ENCODE measurements at places on chromosomes 7 and 10. TPM values are rescaled to one million over a fixed set of nuclear protein-coding genes. Genes with fewer than 3 reads are reported as not detected.

TMEM184A gene
- 0.78 TPM for polyA plus RNA-seq

HOXA6 gene
- 8.7 TPM for polyA plus RNA-seq

DNA sequence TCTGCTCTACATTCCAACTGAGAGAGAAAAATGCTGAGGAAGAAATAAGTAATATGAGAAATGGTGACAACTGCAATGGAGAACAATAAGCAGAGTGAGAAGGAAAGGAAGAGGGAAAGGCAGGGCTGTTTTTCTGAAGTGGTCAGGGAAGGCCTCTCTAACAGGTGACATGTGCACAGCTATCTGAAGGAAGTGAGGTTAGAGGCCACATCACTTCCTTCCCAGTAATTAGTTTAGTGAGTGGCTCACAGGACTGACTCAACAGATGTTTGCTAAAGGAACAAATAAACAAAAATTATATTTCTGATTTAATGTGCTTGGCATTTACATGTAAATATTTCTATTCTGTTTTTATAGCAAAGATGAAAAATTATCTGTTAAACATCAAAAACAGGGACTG is 77.9 kb downstream of the ARHGAP21 start:
- no peak for DNase-seq

DNA sequence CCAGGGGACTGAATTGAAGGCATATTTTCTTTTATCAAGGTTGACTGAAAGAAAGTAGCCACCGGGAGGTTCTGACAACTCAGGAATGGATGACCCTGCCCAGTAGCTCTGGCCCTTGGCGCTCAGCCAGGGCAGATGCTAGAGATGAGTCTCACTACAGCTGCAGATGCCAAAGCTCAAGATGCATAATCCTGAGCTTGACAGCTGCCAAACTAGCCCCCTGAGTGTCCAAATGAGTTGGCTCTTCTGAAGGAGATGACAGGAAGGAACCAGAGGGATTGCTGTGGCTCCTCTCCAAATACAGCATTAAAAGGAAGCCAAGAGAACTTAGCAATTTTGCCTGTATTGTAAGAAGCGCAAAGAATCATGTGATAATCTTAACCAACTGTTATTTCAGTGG is 78.4 kb downstream of the NXPH1 start:
- DNase-seq = peak; percentile 47

DNA sequence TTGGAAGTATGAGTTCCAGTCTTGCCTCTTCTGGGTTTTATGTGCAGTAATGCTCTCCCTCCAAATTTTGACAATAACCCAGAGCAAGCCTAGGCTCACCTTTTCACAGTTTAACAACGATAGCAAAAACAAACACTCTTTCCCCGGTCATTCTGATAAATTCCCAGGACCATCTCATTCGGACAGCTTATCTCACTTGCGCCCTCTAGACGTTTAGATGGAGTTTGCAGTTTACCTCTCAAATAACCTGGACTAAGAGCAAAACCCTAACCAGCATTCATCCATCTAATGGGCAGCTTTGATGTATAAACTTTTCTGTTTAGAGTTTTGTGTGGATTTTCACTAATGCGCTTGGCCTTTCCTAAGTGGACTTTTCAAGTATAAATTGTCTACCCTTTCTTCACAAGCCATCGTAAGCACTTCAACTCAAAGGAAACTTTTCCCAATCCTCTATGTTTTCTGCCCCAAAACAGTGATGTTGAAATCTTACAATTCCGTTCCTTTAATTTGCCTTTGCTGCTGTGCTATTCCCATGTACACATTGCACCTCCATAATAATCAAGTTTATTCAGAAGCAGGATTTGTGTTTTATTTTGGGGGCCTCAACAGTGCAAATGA is 114.9 kb downstream of the HDAC9 start:
- no peak for DNase-seq
